ENCODE measurements at places on chromosomes 16 and 17.

- peak; percentile 54 for DNase-seq
Measured at GRCh38 chr17:20935740-20936139, 107.1 kb downstream of the USP22 start.

DNA sequence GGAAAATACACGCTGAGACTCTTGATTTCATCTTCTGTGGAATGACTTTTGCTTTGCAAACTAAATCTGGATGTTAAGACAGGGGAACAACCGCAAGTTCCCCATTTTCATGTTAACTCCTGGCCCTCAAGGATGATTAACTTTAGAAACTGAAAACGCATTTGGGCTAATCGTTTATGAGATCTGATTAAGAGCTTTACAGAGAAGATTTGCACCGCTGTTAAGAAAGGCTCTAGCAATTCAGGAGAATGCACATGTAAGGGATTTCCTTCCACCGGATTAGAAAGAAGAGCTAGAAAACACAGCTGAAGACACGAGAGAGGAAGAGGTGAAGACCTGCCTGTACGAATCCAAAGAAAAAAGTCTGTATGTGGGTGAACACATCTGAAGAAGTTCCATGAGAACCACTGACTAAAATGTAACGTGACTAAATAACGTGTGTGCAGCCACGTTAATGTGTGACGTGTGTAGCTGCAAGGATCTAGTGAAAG is 106.4 kb downstream of the YPEL2 start:
- DNase-seq = no peak

GRCh38 chr17:28961391-28961790 is 10.1 kb upstream of the PHF12 start:
- DNase-seq = no peak

DNA sequence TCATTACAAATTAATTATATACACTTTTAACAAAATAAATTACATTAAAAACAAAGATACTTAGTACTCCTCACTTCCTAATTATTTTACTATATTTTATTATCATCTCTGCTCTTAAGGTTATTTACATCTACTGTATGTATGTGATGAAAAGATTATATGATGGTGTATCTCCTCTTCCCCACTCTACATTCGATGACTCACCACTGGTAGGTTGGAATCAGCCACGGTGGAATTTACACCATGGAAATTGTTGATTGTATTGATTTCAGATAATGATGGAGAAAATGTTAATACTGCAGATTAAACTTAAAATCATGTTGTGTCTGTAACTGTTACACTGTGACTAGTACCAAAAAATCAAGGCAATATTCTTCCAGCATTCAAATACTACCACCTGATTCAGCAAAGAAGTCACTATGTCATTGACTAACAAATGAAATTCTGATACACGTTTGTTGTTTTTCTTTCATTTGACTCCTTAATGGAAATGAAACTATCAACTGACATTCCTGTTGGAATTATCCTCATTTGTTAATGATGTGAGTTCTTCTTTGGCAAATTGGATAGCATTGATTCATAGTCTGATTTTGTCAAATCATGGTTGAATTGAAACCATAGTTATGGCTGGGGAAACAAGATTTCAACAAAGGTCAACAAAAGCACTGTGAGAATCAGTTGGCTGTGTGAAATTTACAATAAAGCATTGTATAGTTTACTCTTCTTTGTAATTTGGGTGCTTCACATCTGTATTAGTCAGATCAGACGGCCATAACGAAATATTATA is 69.0 kb upstream of the NLK start:
- no peak for DNase-seq

- no peak for DNase-seq
Measured at GRCh38 chr16:9040800-9041412, 50.5 kb upstream of the HAPSTR1 start.

GRCh38 chr16:3328643-3329042 is 23.3 kb downstream of the ZNF75A start:
- DNase-seq = no peak
